MV-4-11 (cell line): ENCODE measurements at places on chromosomes 3 and 15.

DNA sequence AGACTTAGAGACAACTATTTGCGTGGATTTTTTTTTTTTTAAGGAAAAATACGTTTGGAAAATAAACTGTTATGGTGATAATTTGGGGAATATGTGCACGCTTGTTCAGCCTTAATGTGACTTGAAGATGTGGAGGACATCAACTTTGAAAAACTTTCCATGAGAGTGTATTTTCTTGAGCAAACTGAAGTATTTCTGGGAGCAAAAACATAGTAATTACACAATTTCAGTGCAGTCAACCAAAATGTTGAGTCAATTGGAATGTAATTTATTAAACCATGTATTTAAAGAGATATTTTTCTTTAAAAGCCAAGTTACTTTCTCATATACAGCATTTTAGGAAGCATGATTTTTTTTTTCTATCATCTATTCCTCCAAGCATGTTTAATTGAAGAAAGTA lies 80.3 kb upstream of the FLNB start:
- DNase-seq = no peak

DNA sequence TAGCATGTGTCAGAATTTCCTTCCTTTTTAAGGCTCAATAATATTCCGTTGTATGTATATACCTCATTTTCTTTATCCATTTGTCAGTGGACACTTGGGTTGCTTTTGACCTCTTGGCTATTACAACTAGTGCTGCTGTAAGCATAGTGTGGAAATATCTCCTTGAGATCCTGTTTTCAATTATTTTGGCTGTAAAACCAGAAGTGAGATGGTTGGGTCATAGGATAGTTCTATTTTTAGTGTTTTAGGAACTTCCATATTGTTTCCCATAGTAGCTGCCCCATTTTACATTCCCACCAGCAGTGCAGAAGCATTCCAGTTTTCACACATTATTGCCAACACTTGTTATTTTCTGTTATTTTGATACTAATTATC lies 70.4 kb upstream of the C15orf39 start:
- DNase-seq = peak; percentile 85

- no peak for DNase-seq
Measured at GRCh38 chr3:140709751-140710150, 31.9 kb downstream of the TRIM42 start.

- DNase-seq = peak; percentile 92
Measured at GRCh38 chr3:13011573-13012220, 61.5 kb downstream of the IQSEC1 start.

- no peak for DNase-seq
Measured at GRCh38 chr3:134614955-134615354, 35.9 kb downstream of the KY start.

GRCh38 chr15:25059698-25060471 lies 105.1 kb downstream of the SNRPN start:
- DNase-seq = no peak

DNA sequence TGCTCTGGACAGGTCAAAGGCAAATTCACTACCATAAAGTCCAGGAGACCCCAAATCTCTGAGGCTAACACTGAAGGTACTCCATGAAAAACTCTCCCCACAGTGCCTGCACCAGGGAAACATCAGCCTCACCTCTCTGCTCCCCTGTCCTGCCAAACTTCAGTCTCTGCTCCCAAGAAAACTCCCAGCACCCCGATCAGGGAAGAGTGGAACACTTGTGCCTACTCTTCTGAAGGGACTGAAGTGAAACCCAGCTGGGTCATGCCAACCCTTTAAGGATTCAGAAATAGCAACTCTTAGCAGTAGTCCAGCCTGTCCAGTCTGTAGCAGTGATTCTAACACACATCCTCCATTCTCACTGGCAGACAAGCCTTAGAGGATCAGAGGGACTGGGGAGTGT lies 124.2 kb downstream of the FAM174B start:
- no peak for DNase-seq

DNA sequence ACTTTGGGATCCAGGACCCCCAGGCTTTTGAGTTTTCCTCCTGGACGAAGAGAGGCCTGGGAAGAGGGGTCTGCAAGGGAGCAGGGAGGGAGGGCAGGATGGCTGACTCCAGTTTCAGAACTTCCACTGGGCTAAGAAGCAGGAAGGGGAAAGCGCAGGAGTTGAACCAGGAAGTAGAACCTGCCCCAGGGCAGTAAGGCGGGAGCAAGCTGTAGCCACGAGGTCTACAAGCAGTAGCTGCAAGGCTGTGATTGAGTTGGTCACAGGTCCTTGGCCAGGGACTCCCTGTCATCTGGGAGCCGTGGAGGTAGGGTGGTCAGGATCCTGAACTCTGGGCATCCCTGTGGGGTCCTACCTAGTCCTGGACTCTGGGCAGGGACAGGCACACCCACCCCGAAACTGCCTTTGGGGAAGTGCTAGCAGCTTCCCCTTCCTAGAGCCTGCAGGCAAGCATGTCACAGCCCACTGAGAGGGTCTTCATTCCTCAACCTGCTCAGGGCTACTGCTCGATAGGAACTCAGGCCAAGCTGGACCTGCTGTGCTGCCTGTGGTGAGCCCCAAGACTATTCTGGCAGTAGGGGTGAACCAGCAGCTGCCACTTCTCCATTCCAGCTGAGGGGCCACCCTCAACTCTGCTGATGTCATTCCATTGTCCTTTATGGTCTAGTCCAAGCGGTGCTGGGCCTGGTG lies 5.8 kb upstream of the GNAI2 start:
- DNase-seq = peak; percentile 80
